ENCODE measurements at places on chromosomes 7 and 10. TPM values are rescaled to one million over a fixed set of nuclear protein-coding genes. Genes with fewer than 3 reads are reported as not detected.

MOGAT3 gene
- total RNA-seq = not detected

UBE2D1 gene
- total RNA-seq = 14.8 TPM

GRCh38 chr7:71193099-71193810, 61.3 kb downstream of the GALNT17 start:
- H3K36me3 ChIP-seq = no peaks in the 10 kb centered on the region
- no peak overlapping the region for H3K4me3 ChIP-seq
- no peaks in the 10 kb centered on the region for H3K27me3 ChIP-seq
- no peaks in the 10 kb centered on the region for H3K4me1 ChIP-seq

DNA sequence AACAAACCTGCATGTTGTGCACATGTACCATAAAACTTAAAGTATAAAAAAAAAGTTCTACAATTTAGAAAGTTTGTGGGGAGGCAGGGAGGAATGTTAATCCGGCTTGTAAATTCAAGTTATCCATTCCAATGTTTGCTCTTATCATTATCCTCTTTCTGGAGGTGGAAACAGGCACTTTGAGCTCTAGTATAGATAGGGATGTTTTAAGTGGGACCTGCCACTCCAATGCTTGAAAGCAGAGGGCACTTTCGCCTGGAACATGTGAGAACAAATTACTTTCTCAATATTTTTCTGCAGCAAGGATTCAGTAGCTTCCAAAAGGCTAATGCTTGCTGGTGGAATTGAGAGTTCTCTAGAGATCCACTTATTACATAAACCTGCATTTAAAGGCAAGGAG, 45.6 kb downstream of the FEZF1 start:
- no peak overlapping the region for H3K4me3 ChIP-seq
- H3K4me1 ChIP-seq = no peaks in the 10 kb centered on the region
- no peaks in the 10 kb centered on the region for H3K36me3 ChIP-seq
- no peak overlapping the region for H3K27ac ChIP-seq
- no peak for DNase-seq

GRCh38 chr7:94421681-94422080, 27.0 kb downstream of the COL1A2 start:
- DNase-seq = no peak
- no peak overlapping the region for H3K27ac ChIP-seq
- no peaks in the 10 kb centered on the region for H3K4me1 ChIP-seq

GRCh38 chr10:75408911-75409885, 7.6 kb upstream of the ZNF503 start:
- H3K36me3 ChIP-seq = peaks cover 3% of the 10 kb centered on the region
- DNase-seq = peak; percentile 27
- H3K27ac ChIP-seq = no peak overlapping the region
- H3K4me3 ChIP-seq = peak overlapping the region; percentile 61
- peaks cover 75% of the 10 kb centered on the region for H3K27me3 ChIP-seq

DNA sequence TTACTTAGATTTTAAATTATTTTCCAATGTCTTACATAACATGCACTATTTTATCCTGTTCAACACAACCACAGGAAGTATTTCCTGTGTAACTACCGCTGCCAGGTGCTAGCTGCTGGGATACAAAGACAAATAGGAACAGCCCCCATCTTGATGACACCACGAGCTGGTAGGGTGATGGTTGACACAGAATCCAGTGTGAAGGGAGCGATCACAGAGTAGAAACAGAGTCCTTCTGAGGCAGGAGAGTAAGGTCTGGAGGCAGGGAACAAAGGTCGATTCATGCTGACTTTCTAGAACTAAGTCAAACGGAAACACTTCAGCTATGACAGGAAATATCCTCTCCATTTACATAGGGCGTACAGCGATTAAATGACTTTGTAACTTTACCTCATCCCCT, 232.3 kb downstream of the ADAM12 start:
- no peaks in the 10 kb centered on the region for H3K36me3 ChIP-seq
- peaks cover 2% of the 10 kb centered on the region for H3K4me1 ChIP-seq
- H3K27ac ChIP-seq = no peak overlapping the region
- no peak for DNase-seq
- no peaks in the 10 kb centered on the region for H3K27me3 ChIP-seq

DNA sequence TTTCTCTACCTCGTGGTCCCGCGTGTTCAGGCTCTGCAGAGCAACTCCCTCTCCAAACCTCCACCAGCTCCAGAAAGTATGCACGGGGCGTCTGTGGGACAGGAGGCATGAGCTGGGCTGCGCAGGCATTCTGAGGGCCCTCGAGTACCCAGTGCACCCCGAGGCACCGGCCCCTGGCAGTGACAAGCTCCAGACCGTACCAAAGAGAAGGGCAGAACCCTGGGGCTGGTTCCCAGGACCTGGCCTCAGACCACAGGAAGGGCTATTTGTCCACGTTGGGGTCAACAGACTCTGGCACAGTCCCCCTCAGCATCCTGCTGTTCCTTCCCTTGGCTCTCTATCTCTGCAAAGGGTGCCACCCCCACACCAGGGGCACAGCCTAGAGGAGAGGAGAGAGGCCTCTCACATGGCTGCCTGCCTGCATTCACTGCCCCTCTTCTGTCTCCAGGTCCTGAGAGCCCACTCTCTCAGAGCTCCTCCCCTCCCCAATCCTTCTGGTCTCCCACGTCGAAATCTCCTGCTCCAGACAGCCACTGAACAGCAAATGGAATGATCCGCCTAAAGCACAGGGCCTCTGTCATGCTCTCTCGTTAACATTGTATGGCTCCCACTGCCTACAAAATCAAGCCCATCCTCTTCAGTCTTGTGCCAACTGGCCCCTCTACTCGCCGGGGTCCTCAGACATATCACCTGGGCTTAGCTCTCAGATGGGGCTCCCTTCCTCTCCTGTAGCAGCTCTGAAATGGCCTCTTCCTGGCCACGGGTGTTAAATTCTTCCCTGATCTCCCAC, 96.3 kb downstream of the OAT start:
- DNase-seq = no peak
- H3K4me1 ChIP-seq = no peaks in the 10 kb centered on the region
- H3K36me3 ChIP-seq = no peaks in the 10 kb centered on the region

GRCh38 chr10:83574770-83575169, 564.5 kb upstream of the GHITM start:
- H3K36me3 ChIP-seq = no peaks in the 10 kb centered on the region
- H3K4me3 ChIP-seq = no peak overlapping the region
- H3K4me1 ChIP-seq = no peaks in the 10 kb centered on the region
- H3K27ac ChIP-seq = no peak overlapping the region
- DNase-seq = no peak

DNA sequence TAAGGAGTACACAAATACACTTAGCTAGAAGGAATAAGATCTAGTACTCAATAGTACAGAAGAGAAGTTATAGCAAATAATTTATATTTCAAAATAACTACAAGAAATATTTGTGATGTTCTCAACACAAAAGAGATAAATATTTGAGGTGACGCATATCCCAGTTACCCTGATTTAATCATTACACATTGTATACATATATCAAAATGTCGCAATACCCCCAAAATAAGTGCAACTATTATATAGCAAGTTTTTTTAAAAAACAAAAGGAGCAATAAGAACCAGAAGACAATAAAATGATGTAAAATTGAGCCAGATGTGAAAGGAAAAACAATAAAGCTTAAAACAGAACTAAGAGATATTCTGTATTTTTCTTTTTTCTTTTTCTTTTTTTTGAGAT, 59.3 kb upstream of the KIAA1217 start:
- no peaks in the 10 kb centered on the region for H3K36me3 ChIP-seq
- H3K4me3 ChIP-seq = no peak overlapping the region
- no peaks in the 10 kb centered on the region for H3K4me1 ChIP-seq
- no peak overlapping the region for H3K27ac ChIP-seq
- no peaks in the 10 kb centered on the region for H3K27me3 ChIP-seq

GRCh38 chr7:25098096-25099046, 26.7 kb downstream of the CYCS start:
- H3K27me3 ChIP-seq = peaks cover 9% of the 10 kb centered on the region
- DNase-seq = peak; percentile 72
- no peak overlapping the region for H3K4me3 ChIP-seq
- H3K27ac ChIP-seq = no peak overlapping the region

DNA sequence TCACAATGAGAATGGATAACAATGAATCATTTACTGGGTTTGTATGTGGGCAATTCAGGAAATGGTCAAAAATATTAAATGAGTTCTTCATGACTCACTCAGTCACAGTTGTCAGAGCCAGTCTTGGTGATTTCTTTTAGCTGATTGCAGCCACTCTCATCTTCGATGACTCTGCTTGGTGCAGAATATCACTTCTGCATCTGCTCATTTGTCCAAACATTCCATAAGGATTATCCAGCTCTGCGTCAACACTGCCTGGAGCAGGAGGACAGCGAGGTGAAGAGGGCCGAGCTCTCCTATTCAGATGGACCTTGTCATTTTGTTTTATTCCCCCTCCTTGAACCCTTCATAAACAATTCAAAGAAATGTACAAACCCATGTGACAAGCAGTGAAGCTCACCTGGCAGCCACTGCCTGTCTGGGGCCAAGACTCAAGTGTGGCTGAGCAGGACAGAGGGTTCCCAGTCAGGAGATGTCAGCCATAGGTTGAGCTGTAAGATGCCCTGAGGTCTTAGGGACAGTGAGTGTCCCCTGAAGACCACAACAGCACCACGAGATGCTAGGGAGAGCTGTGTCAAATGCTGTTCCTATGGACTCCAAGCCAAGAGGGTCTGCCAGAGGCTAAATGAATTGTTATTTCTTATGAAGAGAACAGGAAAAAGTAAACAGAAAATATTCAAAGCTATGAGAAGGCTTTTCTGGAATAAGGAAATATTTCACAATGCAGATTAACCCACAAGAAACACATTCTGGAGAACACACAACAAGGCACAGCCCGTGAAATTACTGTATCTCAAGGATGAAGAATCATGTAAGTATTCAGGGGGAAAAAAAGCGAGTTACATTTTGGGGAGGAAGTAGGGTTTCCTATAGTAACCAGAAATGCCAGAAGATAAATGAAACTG, 33.1 kb upstream of the EGFR start:
- no peak for DNase-seq
- H3K27ac ChIP-seq = no peak overlapping the region
- H3K4me1 ChIP-seq = no peaks in the 10 kb centered on the region
- H3K4me3 ChIP-seq = no peak overlapping the region

GRCh38 chr10:121525251-121526134, 72.8 kb downstream of the FGFR2 start:
- no peak overlapping the region for H3K4me3 ChIP-seq
- H3K27me3 ChIP-seq = no peaks in the 10 kb centered on the region
- no peaks in the 10 kb centered on the region for H3K36me3 ChIP-seq

DNA sequence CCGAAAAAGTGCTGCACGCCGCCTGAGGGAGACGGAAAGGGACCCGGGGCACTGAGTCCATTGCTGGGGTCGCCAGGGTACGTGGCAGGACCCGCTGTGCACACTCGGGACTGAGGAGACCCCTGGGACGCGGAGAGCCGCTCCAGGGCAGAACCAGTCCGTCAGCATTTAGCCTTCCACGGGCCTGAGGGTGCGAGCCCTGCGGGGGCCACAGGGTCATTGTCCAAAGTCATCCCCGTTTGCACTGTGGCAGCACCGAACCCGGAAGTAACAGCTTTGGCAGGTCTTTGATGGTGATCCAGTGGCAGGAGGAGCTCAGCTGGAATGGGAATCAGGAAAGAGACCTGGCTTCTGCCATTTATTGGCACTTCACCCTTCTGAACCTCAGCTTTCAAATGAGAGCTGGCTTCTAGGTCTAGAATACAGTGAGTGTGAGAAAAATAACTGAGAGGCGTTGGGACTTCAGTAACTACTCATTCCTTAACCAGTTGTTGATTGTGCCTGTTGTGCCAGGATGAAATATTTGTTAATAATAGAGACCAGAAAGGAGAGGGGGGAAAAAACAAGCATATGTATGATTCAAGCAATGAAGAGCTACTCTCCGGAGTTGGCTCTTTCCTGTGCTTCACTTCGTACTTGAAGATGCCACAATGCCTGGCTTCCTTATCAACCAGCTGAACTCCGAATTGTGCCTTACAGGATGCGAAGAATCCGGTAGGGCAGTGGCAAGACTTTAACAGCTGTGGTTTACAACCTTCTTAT, 811 bp upstream of the ARHGAP12 start:
- peak; percentile 27 for DNase-seq
- peaks cover 45% of the 10 kb centered on the region for H3K4me1 ChIP-seq
- peak overlapping the region; percentile 55 for H3K27ac ChIP-seq

GRCh38 chr7:66207540-66207939, 2.4 kb downstream of the TPST1 start:
- no peak for DNase-seq
- H3K4me1 ChIP-seq = peaks cover 27% of the 10 kb centered on the region
- H3K4me3 ChIP-seq = no peak overlapping the region
